HuH-7 (cell line): ENCODE measurements at places on chromosomes 7 and 10.

GRCh38 chr10:87862679-87863052 lies 667 bp downstream of the KLLN start:
- no peak for DNase-seq

- DNase-seq: no peak
Observed at GRCh38 chr10:80411267-80411668, 2.9 kb downstream of the PRXL2A start.

DNA sequence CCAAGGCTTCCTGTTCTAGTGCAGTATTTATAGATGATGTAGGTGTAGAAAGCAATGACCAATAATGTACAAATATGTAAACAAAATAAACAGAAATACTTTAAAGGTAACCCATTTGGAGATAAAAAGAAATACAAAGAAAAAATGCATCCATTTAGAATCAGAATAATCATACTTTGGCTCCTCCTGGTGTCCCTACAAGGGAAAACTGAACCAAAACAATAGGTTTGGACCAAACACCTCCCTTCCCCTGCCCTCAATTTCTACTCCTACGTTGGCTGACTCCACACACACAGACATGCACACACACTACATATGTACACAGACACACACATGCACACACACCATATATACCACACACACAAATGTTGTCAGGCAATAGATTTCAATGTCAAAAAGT lies 36.0 kb downstream of the C10orf143 start:
- no peak for DNase-seq

GRCh38 chr10:4196183-4196582 lies 411.2 kb upstream of the KLF6 start:
- DNase-seq: no peak

- no peak for DNase-seq
Observed at GRCh38 chr7:84669177-84669732, 474.7 kb upstream of the SEMA3A start.

- no peak for DNase-seq
Observed at GRCh38 chr10:52440612-52441285, 126.7 kb downstream of the DKK1 start.

GRCh38 chr7:155590215-155591018 lies 44.1 kb upstream of the CNPY1 start:
- peak; percentile 45 for DNase-seq

- DNase-seq: no peak
Observed at GRCh38 chr10:13139676-13140075, 21.7 kb upstream of the MCM10 start.

DNA sequence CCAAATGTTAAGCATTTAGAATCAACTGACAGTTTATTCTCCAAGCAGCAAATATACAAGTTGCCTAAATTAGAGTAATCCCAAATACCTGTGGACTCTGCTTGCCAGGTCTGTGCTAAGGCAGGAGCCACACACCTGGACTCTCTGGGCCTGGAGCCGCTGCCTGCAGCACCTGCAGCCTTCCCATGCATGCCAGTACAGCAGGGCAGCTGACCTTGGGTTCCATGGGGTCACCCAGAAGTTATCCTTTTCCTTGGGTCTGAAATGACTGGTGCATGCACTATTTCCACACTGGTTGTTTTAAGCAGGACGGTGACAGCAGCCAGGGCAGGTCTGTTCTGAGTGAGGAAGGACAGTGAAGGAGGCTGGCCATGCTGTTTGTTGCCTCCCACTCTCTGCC lies 573.2 kb downstream of the GLRX3 start:
- DNase-seq: no peak

- DNase-seq: no peak
Observed at GRCh38 chr10:34544400-34544799, 270.7 kb downstream of the PARD3 start.

GRCh38 chr7:108059526-108059925 lies 56.6 kb upstream of the LAMB1 start:
- DNase-seq: no peak

- DNase-seq: no peak
Observed at GRCh38 chr7:94912085-94912484, 4.7 kb downstream of the PPP1R9A start.

GRCh38 chr7:74625446-74625845 lies 32.1 kb upstream of the GTF2I start:
- no peak for DNase-seq

- DNase-seq: no peak
Observed at GRCh38 chr10:30047924-30048531, 11.4 kb downstream of the JCAD start.

GRCh38 chr10:4941540-4942330 lies 21.5 kb upstream of the AKR1C1 start:
- DNase-seq: no peak

DNA sequence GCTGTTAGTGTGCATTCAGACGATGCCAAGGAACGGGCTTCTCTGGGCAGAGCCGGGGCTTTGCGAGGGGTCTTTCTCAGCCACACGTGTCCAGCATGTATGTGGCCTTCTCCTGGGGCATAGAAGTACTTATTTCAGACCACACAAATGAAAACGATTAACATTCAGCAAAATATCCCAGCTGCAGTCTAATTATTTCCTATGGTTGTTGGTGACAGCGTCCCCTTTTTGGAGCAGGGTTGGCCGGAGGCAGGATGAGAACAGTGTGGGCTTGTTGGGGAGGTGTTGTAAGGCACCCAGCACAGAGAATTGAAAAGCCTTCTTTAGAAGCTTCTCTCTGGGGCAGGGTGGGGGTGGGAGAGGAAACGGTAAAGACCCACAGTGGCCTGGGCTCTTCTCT lies 54.2 kb downstream of the PTPRE start:
- DNase-seq: no peak

- DNase-seq: no peak
Observed at GRCh38 chr10:7471720-7472367, 61.0 kb upstream of the SFMBT2 start.

GRCh38 chr10:95513008-95513589 lies 48.1 kb downstream of the SORBS1 start:
- no peak for DNase-seq

DNA sequence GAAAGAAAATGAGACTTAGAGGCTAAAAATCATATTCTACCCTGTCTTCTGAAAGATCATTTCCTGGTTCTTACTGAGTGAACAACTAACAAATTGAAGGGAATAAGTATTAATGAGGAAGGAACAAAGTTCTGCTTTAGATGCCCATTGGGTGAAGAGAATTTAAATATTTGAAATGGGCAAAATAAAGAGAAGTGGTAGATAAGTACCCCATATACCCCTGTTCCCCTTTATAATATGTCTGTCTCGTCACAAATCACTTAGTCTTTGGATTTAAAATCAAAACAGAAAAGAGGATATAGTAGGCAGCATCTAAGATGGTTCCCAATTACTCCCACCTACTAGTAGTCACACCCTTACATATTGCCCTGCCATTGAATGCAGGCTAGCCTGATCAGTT lies 13.2 kb downstream of the TES start:
- no peak for DNase-seq

GRCh38 chr7:157016024-157016351 lies 5.5 kb upstream of the MNX1 start:
- DNase-seq: no peak

- no peak for DNase-seq
Observed at GRCh38 chr10:24938076-24938475, 14.3 kb downstream of the PRTFDC1 start.

- no peak for DNase-seq
Observed at GRCh38 chr7:45687185-45687560, 113.0 kb downstream of the ADCY1 start.

GRCh38 chr10:48253970-48254657 lies 20.4 kb downstream of the FRMPD2 start:
- no peak for DNase-seq

GRCh38 chr7:16695621-16696237 lies 49.7 kb downstream of the BZW2 start:
- peak; percentile 62 for DNase-seq

- no peak for DNase-seq
Observed at GRCh38 chr10:79898597-79899325, 50.1 kb downstream of the SFTPD start.

DNA sequence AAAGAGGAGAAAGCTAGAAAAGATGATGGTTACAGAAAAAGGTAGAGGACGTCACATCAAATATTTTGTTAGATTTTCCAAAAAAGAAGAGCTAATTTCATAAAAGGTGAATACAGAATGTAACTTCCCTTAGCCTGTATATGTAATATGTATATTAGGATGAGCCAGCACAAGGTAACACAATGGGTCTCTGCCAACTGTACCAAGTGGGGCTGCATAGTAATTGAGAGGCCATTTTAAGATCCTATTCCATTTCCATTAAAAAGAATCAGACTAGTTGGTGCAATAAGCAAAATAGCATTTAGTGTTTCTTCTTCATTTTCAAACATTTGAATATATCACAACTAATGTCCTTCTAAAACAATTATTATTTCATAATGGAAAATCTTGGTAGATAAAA lies 134.6 kb downstream of the SEMA3A start:
- DNase-seq: no peak

DNA sequence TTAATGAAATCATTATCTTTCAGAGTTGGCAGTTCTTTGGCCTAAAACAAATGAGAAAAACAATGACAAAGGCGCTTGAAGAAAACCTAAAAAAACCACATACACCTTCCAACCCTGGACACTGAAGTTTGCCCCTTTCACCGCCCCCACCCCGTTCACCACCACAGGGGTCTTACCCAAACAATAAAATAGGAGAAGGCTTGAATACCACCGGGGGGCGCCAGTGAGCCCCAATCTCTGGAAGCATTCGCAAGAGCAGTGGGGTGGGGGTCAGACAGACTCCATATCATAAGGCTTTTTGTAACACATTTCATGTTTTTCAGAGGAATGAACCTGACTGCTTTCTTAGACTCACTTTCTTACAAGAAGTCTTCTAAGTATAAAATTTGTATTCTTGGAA lies 163.6 kb downstream of the PIP4K2A start:
- DNase-seq: peak; percentile 50

- no peak for DNase-seq
Observed at GRCh38 chr10:94288361-94289101, 74.2 kb downstream of the NOC3L start.

DNA sequence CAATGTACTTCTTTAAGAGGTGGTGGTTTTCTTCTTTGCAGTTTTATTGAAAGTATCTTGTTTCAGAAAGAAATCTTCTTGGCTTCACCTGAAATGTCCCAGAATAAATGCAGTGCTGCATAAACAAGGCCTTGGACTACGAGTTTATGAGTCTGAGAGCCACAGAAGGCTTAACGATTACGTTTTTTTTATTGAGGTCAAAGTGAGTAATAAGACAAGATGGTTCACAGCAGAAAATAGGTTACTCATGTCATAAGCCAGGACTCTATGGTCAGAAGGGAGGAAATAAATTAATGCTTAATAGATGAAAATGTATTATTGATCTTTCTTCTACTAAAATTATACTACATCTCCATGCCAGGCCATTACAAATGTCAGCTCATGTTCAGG lies 13.7 kb upstream of the NPTX2 start:
- no peak for DNase-seq

DNA sequence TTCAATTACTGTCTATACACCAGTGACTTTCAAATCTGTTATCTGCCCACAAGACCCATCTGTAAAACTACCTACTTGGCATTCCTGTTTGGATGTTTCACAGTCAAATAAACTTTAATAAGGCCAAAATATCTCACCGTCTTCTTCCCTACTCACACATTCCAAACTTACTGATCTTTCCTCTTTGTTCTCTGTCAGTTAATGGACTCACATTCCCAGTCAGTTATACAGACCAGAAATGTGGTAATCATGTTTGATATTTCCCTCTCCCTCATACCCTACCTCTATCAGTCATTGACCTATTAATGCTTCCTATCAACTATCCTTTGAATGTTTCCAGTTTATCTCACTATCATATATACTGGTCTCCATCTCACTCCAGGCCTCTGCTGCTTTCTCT lies 28.5 kb upstream of the HDAC9 start:
- no peak for DNase-seq

- no peak for DNase-seq
Observed at GRCh38 chr7:50274361-50274760, 30.2 kb upstream of the IKZF1 start.

DNA sequence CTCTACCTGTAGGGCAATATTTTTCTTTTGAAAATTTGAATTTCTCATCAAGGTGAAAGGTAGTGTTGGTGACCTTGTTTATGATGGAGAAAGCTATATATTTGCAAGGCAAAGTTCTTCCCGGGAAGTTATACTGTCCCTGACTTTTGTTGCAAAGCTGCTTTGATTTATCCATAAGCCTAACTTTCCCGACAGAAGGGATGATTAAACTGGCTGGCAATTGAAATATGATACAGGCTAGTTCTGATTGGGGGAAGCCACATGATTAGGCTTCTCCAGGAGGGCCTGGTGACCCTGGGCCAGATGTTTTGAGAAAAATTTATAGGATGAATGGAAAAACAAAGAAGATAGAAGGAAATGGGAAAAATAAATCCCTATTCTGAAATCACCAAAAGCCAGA lies 215.5 kb downstream of the ACTR3B start:
- no peak for DNase-seq

DNA sequence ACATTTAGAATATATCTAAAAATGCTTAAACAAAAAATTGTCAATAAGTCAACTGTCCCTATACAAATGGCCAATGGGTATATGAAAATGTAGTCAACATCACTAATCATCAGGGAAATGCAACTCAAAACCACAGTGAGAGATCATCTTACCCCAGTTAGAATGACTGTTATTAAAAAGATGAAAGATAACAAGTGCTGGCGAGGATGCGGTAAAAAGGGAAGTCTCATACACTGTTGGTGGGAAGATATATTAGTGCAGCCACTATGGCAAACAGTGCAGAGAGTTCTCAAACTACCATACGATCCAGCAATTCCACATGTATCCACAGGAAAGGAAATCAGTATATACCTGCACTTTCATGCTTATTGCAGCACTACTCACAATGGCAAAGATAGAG lies 48.6 kb upstream of the APBB1IP start:
- DNase-seq: no peak

- no peak for DNase-seq
Observed at GRCh38 chr10:8211631-8212030, 157.1 kb downstream of the GATA3 start.

- DNase-seq: no peak
Observed at GRCh38 chr7:119964788-119965542, 308.0 kb upstream of the KCND2 start.

DNA sequence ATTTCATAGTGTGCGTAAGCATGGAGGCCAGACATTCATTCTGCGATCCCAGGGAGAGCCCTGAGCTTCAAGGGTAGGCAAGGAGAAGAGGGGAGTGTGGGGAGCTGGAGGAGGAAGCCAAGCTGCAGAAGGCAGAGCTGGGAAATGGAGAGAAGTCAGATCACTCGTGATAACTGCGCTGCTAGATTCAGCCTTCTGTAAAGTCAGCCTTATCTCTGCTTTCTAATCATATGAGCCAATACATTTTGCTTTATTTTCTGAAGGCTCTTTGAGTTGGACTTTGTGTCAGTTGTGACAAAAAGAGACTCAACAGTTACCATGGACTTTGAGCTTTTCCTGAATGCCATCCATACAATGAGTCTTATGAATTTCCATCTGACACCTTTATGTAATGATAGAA lies 61.7 kb upstream of the CREB5 start:
- DNase-seq: no peak
